ENCODE measurements at places on chromosomes 2 and 18.

GRCh38 chr18:64037812-64038414, 68.0 kb downstream of the SERPINB8 start:
- no peak for DNase-seq

- DNase-seq: no peak
Measured at GRCh38 chr2:61193670-61194561, 31.9 kb downstream of the C2orf74 start.

GRCh38 chr2:29207352-29208148, 92.3 kb downstream of the CLIP4 start:
- no peak for DNase-seq

DNA sequence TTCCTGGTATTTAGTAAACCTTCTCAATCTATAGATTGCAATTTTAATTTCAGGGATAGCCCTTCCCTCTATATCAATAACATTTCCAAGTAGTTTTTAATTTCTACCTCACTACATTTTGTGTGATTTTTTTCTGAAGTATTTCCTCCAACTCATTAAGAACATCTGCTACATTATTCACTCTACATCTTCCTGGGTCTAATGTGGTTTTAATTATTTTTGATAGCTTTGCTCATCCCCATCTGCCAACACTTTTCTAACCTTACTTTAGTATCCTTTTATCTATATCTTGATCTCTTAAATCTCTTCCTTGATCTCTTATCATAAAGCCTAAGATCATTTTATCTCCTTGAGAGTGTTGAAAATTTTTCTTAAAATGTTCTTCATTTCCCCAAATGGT, 278.3 kb upstream of the CYP26B1 start:
- DNase-seq: no peak

GRCh38 chr2:121709776-121710469, 26.8 kb downstream of the NIFK start:
- DNase-seq: no peak

- DNase-seq: no peak
Measured at GRCh38 chr18:8657873-8658470, 47.4 kb upstream of the MTCL1 start.

DNA sequence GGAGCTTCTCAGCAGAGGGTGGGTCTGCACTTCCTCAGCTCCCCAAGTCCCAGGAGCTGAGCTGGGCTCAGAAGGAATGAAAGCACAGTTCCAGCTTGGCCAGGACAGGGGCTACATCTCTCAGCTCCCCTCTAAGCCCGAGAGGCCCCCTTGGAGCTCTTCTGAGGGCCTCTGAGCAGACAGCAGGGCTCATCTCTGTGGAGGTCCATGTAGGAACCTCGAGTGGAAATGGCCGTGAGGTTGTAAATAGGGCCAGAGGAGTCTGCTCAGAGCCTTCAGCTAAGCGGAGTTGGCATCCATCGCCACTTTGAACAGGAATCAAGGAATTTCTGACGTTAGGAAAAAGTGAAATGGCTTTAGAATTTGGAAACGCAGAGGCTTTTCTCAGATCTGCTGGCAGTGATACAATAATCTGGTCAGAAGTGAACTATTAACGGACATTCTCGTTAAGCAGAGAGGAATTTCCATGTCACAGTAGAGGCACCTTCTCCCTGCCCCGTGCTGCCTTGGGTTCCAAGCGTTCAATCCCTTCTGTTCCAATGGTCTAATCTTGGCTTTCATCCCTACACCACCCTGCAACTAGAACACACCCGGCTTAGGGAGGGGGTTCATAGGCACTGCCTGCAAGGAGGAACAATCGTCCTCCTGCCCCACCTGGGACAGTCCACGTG, 213.9 kb downstream of the NDUFA10 start:
- DNase-seq: no peak

DNA sequence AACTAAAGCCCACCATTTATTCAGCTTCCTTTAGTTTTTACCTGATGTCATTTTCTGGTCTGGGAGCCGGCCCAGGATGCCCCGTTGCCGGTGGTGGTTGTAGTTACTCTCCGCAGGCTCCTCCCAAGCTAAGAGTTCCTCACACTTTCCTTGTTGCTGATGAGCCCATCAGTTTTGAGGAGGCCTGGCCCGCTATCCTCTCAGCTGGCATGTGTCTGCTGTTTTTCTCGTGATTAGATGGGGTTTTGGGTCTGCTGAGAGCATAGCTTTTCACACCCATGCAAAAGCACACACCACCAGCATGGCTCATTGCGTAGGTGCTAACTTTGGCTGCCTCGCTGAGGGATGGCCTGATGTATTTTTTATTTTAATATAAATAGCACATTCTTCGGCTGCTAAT, 72.1 kb downstream of the PSMG2 start:
- DNase-seq: peak; percentile 16

DNA sequence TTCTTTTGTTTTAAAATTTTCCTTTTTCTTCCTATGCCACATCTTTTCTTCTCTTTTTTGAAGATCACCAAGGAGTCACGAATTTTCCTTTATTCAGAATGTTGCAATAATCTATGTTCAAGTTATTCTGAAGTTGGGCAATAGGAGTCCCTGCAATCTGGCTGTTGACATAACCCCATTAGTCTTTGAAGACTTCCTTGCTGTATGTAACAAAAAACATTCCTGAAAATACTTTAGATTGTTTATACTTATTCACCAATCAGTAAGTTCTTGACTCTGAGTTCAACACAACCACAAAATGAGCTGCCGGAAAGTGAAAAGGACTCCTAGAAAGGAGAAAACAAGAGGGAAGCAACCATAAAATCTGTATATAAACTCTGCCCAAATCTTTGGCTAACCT, 62.8 kb downstream of the TMEM237 start:
- no peak for DNase-seq
